CD4-positive, alpha-beta T cell treated with Interferon alpha-2 for 1 hour (primary cell): ENCODE measurements at places on chromosomes 3 and 15.

DNA sequence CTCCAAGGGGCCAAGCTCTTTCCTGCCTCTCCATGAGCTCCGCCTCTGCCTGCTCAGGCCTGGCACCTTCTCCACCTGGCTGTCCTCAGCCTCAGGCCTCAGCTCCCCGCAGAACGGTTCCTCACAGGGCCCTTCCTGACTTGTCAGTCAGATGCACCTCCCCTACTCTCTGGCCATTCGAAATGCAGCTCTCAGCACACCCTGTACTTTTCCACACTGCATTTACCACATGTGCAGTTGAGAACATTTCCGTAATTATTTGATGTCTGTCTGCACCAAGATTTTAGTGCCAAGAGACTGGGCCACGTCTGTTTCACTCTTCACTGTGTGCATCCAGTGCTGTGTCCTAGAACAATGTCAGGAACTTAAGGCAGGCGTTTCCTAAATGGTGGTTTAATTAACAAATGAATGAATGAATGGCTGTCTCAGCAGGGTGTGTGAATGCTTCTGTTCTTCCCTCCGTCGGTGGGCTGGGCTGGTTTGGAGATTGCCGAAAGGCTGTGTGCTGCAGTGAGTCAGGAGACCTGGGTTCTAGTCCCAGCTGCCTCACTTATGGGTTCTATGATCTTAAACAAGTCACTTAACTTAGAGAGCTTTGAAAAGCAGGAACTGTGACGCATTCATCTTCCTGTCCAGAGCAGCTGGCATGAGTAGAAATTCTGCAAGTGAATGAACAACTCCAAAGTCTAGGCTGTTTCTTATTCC is 5.4 kb downstream of the MUC4 start:
- DNase-seq, result no peak

DNA sequence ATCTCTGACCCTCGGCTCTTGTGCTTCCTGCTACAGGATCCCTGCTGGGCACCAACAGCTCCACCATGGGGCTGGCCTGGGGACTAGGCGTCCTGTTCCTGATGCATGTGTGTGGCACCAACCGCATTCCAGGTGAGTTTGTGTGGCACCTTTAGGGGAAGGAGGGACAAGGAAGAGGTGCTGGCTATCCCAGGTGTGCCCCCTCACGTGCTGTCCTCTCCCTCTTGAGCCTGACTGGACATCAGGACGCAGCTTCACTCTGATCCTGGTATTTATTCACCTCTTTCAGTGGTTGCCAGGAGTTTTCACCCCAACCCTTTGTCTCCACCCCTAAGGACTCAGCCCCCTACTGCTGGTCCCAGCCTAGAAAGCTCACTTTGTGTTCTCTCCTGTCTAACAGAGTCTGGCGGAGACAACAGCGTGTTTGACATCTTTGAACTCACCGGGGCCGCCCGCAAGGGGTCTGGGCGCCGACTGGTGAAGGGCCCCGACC is 960 bp downstream of the THBS1 start:
- no peak for DNase-seq

DNA sequence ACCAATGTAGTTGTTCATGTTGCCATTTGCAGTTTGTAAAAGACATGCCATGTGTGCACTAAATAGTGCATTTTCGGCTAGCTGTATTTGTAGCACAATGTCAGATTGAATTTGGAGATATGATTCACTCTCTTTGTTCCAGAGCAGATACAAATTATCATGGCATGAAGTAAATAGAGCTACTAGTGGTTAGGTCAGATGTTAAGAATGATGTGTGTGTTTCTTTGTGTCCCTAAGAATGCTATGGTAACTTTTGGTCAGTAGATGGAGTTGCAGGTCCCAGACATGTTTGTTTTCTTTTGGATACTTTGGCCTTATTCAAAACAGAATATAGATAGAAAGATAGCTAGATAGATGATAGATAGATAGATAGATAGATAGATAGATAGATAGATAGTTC is 595.8 kb downstream of the NLGN1 start:
- DNase-seq, result no peak

GRCh38 chr3:48047841-48048464 is 31.7 kb upstream of the MAP4 start:
- DNase-seq, result no peak

DNA sequence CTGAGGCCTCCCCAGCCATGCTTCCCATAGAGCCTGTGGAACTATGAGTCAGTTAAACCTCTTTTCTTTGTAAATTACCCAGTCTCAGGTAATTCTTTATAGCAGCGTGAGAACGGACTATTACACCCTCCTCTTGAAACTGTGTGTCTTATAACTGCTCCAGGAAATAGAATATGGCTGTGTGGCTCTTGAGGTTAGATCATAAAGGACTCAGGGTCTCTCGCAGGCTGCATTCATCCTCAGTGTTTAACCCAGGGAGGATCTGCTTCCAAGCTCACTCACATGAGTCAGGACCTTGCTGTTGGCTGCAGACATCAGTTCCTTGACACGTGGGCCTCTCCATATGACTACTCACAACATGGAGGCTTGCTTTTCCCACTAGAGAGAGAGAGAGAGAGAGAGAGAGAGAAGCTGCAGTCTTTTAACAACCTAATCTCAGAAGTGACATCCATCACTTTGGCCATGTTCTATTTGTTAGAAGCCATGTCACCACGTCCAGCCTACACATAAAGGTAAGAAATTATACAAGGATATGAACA is 114.3 kb upstream of the UBE2E1 start:
- no peak for DNase-seq
